ENCODE measurements at places on chromosomes 16 and 17.

DNA sequence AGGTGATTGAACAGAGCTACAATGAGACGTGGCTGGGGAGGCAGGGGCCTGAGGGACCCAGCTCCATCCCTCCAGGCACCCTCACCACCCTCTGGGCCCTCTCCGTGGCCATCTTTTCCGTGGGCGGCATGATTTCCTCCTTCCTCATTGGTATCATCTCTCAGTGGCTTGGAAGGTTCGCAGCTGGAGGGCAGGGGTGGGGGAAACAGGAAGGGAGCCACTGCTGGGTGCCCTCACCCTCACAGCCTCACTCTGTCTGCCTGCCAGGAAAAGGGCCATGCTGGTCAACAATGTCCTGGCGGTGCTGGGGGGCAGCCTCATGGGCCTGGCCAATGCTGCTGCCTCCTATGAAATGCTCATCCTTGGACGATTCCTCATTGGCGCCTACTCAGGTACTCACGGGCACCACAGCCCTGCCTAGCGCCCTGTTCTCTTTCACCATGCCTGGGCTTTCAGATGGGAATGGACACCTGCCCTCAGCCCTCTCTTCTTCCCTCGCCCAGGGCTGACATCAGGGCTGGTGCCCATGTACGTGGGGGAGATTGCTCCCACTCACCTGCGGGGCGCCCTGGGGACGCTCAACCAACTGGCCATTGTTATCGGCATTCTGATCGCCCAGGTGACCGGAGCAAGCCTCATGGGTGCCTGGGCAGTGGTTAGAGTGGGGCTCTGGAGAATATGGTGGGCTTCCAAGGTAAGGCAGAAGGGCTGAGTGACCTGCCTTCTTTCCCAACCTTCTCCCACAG lies 2.1 kb downstream of the SLC2A4 start:
- DNase-seq: no peak

- no peak for DNase-seq
Measured at GRCh38 chr16:80341263-80341662, 199.5 kb upstream of the DYNLRB2 start.

DNA sequence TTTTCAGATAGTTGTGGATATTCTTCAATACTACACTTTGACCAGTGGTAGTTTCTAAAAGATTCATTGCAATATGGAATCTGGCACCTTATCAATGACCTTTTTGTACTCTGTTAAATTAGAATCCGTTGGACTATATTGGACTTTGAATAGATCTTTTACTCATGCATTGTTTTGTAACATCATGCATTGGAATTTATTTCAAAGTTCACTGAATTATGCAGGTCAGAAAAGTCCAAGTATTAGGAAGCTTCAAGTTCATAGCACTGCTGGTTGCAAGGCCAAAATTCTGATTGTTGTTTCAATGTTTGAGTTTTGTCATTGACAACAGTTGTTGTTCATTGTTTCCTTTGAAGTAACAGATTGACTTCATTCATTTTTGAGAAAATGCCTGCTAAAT lies 7.9 kb upstream of the DHRS11 start:
- DNase-seq: no peak

DNA sequence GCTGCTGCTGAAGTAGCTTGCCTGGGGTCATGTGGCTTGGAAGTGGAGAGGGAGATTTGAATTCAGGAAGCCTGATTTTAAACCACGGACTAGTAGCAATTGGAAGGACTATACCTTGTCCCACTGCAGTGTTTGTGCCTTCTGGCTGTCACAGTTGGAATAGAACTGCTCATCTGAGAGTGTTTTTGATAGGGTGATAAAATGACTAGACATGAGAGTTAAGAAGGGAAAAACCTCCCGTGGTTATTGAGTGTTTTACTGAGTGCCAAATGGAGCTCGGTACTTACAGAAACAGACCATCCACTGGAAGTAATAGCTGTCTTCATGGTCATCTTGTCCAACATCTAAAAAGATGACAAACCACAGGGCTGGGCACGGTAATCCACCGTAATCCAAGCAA lies 70.4 kb downstream of the MSI2 start:
- DNase-seq: no peak

- no peak for DNase-seq
Measured at GRCh38 chr17:10735251-10735650, 5.4 kb upstream of the TMEM220 start.

DNA sequence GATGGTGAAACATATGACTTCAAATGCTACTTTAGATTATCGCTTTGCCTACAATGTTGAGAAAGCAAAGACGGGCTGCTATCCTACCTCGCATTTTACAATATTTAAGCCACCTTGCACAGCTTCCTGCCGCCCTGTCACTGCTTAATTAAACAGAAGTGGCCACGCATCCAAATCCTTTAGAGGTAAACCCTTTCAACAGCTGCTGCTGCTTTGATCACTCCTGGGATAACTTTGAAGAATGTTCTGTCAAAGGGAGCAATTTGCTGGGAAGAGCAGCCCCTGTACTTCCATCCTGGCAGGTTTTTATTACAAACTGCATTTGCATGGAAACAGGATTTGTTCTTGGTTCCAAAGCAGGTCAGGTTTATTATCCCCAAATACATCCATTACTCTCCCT lies 24.2 kb upstream of the SSTR2 start:
- DNase-seq: no peak

GRCh38 chr17:9959377-9959981 lies 54.4 kb upstream of the RCVRN start:
- peak; percentile 37 for DNase-seq

DNA sequence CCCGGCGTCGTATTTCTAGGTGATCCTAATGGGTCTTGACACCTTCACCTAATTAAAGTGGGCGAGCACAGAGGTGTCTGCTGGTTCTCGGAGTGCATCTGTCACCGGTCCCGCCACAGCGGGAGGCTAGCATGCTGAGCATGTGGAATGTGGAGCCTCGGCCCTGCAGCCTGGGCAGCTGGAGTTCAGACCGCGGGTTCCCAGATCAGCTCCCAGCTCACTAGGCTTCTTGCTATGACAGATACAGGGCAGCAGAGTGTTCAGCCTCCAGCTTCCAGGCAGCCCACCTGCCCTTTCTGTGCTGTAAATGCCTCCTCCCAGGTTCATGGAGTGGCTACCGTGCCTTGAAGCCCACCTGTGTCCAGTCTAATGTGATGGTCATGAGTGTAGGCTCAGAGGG lies 166.7 kb downstream of the CPPED1 start:
- no peak for DNase-seq

- DNase-seq: no peak
Measured at GRCh38 chr17:57713140-57713539, 32.0 kb downstream of the CCDC182 start.

- DNase-seq: no peak
Measured at GRCh38 chr16:68250951-68251350, 5.8 kb downstream of the PLA2G15 start.

- no peak for DNase-seq
Measured at GRCh38 chr17:2892305-2892971, 96.2 kb downstream of the RAP1GAP2 start.

DNA sequence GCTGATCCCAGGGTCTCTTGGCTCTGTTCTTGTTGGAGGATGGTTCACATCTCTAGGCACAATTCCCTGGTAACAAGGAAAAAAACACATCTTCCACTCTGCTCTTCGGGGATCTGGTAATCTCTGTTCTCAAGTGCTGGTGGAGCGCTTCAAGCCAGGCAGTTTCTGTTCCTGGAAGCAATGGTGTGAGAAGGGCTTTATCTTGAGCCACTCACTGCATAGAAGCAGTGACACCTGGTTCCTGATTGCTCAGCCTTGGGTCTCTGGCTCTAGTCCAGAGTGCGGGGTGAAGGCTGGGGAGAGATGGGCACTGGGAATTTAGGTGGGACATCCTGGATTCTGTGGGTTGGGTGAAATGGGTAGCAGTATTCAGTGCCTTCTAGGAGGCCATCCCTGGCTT lies 14.1 kb downstream of the AKAP1 start:
- DNase-seq: no peak

DNA sequence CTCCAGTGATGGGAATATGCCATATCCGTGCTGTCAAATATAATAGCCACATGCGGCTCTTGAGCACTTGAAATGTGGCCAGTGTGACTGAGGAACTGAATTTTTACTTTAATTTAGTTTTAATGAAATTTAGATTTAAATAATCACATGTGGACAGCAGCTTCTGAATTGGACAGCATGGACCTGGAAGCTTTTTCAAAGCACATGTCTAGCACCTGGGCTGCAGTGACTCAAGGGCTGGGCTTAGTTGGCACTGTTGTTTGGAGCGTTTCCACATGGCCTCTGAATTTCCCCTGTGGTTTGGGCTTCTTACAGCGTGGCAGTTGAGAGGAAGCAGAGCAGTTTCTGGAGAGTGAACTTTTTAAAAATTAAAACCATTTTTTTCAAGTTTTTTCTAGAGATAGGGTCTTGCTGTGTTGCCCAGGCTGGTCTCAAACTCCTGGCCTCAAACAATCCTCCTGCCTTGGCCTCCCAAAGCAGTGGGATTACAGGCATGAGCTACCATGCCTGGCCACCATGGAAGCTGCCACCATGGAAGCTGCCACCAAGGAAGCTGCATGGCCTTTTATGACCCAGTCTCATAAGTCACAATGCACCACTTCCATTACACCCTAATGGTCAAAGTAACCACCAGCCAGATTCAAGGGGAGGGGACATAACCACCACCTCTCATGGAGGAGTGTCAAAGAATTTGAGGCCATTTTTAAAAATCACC lies 6.7 kb upstream of the TOB1 start:
- DNase-seq: no peak

DNA sequence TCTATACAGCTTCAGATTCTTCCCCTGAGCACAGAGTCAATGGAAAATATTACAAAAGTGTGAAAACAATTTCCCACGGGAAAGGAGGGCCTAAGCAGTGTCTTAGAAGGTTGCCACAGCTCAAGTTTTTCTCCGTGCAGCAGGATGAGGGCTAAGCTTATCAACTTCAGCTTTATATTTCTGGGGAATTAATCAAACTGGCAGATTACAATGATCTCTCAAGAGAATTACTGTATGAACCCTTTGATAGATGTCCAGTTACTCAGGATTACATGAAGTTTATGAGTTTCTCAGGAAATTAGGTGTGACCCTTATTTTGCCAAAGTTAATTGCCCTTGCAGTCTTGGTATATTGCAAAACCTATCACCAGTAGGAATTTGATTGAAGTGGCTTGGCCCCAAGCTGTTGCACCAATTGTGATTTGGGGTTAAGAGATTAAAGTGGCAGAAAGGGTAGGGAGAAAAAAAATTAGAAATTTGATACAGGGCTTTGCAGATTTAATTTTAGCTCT lies 298.4 kb downstream of the MAP2K6 start:
- DNase-seq: no peak

GRCh38 chr16:7689234-7689633 lies 356.6 kb downstream of the RBFOX1 start:
- DNase-seq: no peak

- no peak for DNase-seq
Measured at GRCh38 chr17:49516180-49516579, 21.1 kb downstream of the NGFR start.

GRCh38 chr16:87406495-87407088 lies 14.5 kb downstream of the MAP1LC3B start:
- DNase-seq: no peak

DNA sequence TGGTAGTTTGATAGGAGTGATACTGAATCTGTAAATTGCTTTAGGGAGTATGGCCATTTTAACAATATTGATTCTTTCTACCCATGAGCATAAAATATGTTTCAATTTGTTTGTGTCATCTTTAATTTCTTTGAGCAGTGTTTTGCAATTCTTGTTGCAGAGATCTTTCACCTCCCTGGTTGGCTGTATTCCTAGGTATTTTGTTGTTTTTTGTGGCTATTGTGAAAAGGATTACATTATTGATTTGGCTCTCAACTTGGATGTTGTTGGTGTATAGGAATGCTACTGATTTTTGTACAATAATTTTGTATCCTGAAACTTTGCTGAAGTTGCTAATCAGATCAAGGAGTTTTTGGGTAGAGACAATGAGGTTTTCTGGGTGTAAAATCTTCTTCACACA lies 3.2 kb downstream of the KRTAP9-9 start:
- no peak for DNase-seq

DNA sequence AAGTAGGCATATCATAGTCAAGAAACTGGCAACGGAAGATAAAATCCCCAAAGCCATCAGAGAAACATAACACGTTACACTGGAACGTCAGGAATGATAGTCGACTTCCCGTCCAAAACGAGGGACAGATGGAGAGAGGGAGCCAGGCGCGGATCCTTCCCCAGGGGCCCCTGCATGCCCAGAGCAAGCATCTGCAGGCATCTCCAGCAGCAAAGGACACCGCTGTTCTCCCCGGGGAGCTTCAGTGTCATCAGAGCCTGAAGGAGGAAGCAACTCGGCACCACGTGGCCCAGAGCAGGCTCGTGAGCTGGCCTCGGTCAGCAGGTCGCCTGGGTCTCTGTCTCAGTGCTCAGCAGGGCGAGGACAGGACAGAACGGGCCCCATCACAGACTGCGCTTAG lies 50.1 kb downstream of the LMF1 start:
- peak; percentile 52 for DNase-seq

DNA sequence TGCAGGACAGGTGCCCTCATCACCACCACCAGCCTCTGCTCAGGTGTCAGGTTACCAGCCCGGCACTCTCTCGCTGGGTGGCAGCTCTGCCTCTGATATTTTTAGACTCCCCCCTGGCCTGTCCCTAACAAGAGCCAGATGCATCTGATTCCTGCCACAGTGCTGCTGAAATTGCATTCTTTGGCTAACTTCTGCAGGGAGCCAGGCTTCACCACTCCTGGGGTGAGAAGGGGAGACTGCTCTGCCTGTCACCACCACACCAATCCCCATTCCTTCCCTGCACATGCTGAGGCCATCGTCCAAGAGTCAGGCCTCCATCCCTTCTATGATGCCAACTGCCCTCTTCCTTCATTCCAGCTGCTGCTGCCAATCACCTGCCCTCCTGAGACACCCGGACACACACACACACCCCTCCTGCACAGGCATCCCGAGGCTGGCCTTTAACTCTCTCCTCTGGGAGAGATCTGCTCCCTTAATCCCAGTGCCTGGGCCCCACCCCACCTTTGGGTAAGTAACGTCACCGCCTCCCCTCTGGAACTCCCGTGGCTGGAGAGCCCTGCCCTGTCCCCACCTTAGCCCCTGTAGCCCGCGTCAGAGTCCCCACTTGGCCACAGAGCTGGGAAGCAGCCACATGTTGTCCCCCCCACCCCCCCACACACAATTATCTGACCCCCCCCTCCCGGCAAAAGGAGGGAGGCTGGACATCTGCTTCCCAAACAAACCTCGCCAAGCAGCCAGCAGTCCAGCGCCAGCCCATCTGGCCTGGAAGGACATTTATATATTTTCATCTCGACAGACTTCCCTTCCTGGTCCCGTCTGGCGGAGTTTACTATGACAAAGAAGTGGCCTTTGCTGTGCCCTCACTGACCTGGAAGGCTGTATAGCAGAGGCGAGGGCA lies 2.8 kb downstream of the EMP2 start:
- peak; percentile 62 for DNase-seq

- no peak for DNase-seq
Measured at GRCh38 chr17:74526681-74527080, 4.6 kb downstream of the CD300LB start.

All from mucosa of descending colon (tissue), 3 donors.